ENCODE measurements at places on chromosomes 6 and 20.
A peak's percentile ranks its signal among the peaks of the same experiment; 100 is the strongest.

GRCh38 chr20:23455639-23456038, 3.0 kb upstream of the CST11 start:
- no peak for DNase-seq

DNA sequence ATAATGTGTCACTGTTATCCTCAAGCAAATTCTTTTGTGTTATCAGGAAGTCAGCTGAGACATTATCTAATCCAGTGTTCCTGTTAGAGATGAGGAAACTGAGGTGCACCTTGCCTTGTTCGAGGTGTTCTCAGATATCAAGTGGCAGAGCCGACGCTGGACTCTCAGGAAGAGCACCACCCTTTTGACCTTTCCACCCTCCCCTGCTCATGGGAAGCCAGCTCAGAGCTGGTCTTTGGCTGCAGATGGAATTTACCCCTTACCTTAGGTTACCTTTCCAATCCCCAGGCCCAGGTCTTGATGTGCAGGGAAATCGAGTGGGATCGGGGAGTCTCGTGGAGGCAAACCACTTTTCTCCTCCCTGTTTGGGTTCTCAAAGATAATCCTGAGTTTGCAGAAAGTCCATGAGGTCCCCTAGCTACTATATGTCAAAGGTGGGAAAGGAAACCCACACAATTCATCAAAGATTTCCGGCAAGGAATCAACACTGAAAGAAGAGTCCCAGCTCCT, 62.9 kb upstream of the PIM1 start:
- no peak for DNase-seq

GRCh38 chr6:8180327-8181159, 78.2 kb upstream of the EEF1E1 start:
- DNase-seq: no peak

- no peak for DNase-seq
These were observed 656 bp downstream of the TDRD6 start for GRCh38 chr6:46688117-46688965.

- DNase-seq: no peak
These were observed 119.7 kb upstream of the HDAC2 start for GRCh38 chr6:114090626-114091025.

DNA sequence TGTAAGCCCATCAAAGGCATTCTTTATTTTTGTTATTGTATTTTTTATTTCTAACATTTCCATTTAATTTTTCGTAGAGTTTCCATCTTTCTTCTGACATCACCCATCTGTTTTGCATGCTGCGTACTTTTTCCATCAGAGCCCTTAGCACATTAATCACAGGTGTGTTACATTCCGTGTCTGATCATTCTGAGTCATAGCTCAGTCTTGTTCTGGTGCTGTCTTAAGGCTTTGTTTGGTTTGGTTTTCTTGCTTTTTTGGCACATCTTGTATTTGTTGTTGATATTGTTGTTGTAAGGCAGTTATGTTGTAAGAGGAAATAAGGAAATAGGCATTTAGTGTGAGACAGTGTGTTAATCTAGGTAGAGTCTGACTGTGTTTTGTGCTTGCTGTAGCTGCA, 214.6 kb upstream of the CDH4 start:
- DNase-seq: no peak

DNA sequence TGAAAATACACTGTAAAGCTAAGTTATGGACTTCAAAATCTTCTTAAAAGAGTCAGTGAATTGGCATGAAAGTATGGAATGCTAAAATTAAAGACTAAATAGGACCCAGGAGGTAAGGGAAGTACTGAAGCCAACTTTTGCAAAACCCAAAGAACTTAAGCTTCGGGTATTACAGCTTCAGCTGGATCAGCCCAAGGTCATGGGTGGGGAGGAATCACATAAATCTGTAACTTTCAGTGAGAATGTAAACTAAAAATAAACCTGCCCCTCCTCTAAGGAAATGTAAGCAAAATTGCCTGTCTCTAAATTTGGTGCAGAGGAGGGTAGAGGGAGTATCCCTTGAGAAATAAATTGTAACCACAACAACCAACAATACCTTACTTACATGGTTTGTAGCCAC, 4.4 kb upstream of the MUC21 start:
- no peak for DNase-seq

- no peak for DNase-seq
These were observed 579.4 kb upstream of the CHD6 start for GRCh38 chr20:42197599-42197998.

DNA sequence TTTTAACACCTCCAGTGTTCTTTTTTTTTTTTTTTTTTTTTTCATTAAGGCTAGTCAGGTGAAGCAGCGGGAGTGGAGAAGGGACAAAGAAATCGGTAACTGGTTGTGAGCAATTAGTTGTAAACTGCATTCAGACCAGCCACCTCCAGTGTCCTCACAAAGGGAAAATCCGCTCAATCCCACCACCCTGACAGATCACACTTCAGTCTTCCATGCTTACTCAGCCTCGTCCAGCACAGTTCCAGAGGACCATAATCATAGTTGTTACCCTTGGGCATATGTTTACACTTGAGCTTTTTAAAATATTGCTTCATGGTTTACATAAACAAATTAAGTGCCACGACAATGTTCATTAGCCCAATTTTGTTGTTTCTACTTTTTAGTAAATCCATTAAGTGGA, 10.2 kb downstream of the DYNLRB1 start:
- DNase-seq: no peak

GRCh38 chr6:20877008-20877937, 343.0 kb downstream of the CDKAL1 start:
- DNase-seq: peak; percentile 62

- DNase-seq: no peak
These were observed 50.4 kb upstream of the MDGA1 start for GRCh38 chr6:37748118-37748517.

- DNase-seq: no peak
These were observed 74.6 kb downstream of the OR2B2 start for GRCh38 chr6:27837625-27838057.

GRCh38 chr6:95017922-95018321, 559.4 kb upstream of the MANEA start:
- DNase-seq: no peak

GRCh38 chr20:57000441-57000968, 265.9 kb downstream of the BMP7 start:
- DNase-seq: no peak

DNA sequence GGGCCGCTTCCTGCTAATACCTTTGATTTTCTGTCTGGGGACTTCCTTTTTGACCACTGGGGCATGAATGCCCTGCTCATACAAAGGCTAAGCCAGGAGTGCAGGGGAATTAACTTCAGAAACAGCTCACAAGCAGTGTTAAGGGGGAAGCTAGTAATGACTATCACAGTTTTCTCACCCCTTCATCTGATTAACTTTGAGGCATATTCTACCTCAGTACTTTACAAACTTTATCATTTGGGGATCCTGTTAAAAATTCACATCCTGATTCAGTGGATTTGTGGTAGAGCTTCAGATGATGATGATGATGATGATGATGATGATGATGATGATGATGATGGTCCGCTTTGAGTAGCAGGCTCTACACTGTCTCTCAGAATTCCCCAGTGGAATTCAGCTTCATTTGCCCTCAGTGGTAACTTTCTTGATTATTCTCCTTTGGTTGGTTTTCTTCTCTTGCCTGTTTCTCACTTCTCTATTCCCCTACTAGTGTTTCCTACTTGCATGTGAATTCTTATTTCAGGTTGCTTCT, 78.4 kb upstream of the TMEM170B start:
- DNase-seq: no peak

- peak; percentile 50 for DNase-seq
These were observed 34.0 kb downstream of the EYA2 start for GRCh38 chr20:46928580-46929132.

DNA sequence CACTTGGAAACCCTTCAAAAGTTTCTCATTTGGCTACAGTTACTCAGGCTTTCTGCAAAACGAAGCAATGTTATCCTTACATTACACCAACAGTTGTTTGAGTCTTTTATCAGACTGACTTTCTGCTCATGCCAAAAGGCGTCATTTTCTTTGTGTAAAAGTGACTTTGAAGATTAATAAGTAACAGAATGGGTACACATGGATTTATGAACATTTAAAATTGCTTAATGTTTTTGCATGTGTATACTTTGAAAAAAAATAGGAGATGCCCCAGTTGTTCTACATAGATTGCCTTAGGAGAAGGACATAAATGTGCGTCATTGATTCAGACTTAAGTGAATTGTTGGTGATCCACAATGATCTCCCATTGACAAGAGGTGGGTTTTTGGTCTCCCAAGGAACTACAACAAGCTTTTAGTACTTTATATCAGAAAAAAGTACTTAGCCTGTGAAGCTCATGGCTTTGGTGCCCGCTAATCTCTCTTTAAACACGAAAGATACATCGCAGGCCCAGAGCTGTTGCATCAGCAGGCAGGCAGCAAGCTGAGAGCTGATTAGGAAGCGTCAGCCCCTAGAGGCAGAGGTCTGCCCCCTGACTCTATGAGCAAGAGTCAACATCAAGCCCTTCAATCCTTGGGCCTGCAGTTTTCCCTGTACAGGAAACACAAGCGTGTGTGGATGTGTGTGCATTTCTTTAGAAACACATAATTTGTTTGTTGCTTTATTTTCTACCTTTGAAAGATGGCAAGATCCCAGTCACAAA, 45.9 kb downstream of the SLC22A3 start:
- no peak for DNase-seq

DNA sequence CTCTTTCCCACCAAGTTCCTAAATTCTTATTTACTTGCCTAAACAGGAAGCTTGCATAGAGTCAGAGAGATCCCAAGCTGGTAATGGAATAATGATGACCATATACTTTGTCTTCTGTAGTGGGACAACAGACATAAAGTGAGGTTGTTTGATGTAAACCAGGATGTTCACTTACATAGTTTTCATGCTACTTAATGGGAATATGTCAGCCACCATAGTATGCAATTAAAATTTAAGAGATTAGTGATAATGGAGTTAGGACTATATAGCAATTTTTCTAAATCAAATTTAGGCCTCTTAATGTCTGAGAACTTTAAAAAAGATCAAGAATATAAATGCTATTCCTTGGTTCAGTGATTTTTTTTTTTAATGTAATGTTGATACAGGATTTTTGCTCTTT, 180.6 kb downstream of the BCKDHB start:
- no peak for DNase-seq

- DNase-seq: no peak
These were observed 208.4 kb downstream of the CDH4 start for GRCh38 chr20:61460261-61461052.

DNA sequence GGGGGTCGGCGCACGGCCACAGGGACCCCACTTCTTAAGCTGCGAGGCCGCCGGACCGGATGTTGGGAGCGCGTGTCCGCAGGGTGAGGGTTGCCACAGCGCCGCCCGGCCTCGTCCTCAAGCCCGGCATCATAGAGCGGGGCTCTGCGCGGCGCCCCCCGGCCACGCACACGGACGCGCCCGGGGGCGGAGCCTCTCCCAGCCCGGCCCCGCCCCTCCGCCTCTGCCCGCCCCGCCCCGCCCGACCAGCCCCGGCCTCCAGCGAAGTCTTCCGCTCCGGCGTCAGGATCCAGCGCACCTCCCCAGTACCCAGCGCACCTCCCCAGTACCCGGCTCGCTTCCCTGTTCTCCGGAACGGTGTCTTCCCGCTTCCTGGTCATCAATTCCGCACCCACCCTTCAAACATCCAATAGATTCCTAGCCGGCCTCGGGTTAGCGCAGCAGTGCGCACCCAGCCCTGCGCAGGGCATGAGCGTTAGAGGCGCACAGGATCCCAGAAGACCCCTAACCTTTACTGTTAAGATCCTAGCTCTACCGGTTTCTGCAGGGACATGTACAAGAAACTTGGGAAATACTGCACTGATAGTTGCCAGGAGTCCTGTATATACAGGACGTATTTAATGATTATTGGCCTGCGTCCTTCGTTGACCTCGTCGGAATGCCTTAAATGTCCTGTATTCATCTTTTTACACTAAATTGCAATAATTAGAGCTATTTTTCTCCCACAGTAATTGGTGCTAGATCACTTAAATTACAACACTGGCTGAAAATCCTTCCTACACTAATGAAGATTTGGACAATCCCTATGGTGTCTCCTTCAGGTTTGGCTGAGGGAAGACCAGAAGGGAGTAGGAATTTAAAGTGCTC, 535 bp upstream of the DNAAF9 start:
- peak; percentile 70 for DNase-seq

DNA sequence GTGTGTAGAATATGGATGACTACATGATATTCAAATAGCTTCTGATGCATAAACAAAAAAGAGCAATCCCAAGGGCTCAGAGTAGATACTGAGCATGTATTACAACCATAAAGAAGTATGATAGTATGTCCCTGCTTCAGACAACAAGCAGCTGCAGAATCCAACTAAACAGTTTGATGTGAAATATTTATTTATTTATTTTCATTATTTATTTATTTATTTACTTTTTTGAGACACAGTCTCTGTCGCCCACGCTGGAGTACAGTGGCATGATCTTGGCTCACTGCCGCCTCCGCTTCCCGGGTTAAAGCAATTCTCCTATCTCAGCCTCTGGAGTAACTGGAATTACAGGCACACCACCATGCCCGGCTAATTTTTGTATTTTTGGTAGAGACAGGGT, 384.3 kb downstream of the KHDRBS2 start:
- no peak for DNase-seq

DNA sequence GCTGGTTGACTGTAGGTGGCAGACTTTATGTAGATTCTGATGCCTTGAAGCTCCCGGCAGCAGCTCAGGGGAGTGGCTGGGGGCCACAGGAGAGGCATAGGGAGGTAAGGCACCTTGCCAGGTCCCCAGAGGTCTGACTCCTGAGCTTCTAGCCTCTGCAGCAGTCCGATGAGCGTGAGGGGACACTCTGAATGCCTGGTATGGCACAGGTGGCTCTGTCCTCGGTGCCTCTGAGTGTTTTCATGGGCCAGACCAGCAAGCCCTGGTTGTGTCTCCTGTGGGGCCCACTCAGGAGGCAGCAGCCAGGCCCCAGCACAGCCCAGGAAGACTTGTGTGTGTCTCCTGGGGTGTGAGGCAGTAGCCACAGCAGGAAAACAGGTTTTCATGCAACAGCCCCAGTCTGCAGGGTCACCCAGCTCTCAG, 39.7 kb upstream of the IRF4 start:
- DNase-seq: no peak

GRCh38 chr6:127279815-127280214, 13.2 kb downstream of the RNF146 start:
- DNase-seq: no peak

DNA sequence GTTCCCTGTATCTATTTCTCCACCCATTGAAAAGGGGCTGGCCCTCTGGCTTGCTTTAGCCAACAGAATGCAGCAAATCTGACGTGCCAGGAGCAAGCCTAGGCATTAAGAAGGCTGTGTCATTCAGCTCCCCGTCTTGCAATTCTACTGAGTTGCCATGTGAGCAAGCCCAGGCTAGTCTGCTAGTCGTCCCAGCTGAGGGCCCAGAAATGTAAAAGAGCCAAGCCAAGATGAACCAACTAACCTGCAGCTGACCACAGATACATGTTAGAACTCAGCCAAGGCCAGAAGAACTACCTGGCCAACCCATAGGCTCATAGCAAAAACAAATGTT, 30.1 kb downstream of the PREP start:
- no peak for DNase-seq

GRCh38 chr6:125924169-125924568, 32.4 kb upstream of the HINT3 start:
- no peak for DNase-seq

GRCh38 chr6:56536536-56536935, 106.2 kb downstream of the DST start:
- no peak for DNase-seq
